ENCODE measurements at places on chromosomes 13 and 19. TPM values are rescaled to one million over a fixed set of nuclear protein-coding genes. Genes with fewer than 3 reads are reported as not detected.

CCNA1 gene
- 0.70 TPM for total RNA-seq

ZFP36 gene
- 183 TPM for total RNA-seq

DMKN gene
- 3.6 TPM for total RNA-seq

DNA sequence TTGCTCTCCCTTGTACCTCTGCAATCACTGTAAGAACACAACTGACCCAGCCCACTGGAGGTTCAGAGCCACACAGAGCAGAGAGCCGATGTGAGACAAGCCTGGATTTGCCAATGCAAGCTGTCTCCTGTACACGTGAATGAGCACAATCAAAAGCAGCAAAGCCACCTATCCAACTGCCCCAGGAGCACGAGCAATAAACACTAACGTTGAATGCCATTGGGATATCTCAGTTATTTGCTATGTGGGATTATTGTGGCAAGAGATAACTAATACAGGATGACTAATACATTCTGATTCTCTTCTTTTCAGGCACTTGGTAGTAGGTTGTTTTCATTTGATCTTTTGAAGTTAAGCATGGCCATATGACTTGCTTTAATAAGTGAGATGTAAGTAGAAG, 85.2 kb upstream of the FAM216B start:
- DNase-seq, result no peak

DNA sequence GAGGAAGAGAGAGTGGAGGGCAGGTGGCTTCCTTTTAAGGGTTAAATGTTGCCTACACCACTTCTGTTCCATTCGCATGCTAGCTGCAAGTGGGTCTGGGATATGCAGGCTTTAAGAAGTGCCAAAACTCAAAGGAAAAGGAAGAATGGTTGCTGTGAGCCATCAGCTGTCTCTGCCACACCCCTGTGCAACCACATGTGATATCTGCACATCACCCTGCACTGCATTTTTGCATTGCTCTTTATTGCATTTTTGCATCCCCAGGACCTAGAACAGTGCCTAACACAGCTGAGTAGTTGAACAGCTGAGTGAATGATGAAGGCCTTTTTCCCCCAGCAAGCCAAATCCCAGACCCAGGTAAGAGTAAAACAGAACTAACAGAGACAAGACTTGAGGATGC, 136.1 kb downstream of the ZIC5 start:
- DNase-seq, result no peak

- DNase-seq, result no peak
Measured at GRCh38 chr13:42821437-42821836, 40.1 kb downstream of the FAM216B start.

DNA sequence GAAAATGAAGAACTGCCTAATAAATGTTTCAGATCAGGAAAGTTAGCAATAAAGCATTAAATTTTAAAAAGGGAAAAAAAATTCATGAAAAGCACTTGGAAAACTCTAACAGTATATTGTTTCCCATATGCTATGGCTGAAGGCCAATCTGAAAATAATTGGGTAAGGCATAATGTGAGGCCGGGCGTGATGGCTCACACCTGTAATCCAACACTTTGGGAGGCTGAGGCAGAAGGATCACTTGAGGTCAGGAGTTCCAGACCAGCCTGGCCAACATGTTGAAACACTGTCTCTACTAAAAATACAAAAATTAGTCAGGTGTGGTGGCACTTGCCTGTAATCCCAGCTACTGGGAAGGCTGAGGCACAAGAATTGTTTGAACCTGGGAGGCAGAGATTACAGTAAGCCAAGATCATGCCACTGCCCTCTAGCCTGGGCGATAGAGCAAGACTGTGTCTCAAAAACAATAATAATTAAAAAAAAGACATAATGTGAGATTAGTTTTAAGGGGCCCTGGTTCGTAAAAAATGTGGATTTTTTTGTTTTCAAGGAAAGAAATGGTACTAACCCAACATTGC, 15.2 kb downstream of the INTS6 start:
- DNase-seq, result no peak

LIM2 gene
- total RNA-seq, result not detected

FPR1 gene
- not detected for total RNA-seq

DNA sequence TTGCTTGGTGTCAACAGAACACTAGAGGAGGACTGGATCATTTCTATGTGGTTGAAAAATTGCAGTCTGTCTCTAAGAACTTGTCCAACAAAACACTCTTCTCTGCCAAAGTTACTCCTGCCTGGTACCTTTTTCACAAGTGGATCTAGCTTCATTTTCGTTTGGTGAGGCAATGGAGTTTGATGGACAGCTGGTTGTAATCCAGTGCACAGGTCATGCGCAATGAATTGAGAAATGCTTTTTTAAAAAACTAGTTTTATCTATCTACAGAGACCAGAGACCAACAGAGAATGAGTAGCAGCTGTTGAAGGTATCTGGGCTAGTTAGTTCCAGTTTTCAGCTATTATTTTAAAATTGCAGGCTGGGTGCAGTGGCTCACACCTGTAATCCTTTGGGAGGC, 12.0 kb upstream of the KBTBD6 start:
- no peak for DNase-seq

DNA sequence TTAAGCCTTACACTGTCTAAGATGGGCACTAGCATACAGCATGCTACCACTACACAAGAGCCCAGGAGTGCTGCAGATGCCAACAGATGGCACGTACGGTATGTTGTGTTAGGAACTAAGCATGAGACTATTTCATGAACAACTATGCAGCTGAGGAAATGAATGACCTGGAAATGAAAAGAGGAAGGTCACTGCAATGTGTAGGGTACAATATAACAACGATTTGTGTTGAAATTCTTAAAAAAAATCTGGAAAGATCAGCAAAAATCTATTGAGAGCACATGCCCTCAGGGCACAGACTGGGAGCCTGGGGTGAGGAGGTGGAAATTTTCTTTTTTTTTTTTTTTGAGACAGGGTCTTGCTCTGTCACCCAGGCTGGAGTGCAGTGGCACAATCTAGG, 14.4 kb downstream of the HAUS8 start:
- DNase-seq, result no peak

GRCh38 chr19:55160128-55160985, 2.8 kb upstream of the TNNI3 start:
- DNase-seq, result peak; percentile 97

DNA sequence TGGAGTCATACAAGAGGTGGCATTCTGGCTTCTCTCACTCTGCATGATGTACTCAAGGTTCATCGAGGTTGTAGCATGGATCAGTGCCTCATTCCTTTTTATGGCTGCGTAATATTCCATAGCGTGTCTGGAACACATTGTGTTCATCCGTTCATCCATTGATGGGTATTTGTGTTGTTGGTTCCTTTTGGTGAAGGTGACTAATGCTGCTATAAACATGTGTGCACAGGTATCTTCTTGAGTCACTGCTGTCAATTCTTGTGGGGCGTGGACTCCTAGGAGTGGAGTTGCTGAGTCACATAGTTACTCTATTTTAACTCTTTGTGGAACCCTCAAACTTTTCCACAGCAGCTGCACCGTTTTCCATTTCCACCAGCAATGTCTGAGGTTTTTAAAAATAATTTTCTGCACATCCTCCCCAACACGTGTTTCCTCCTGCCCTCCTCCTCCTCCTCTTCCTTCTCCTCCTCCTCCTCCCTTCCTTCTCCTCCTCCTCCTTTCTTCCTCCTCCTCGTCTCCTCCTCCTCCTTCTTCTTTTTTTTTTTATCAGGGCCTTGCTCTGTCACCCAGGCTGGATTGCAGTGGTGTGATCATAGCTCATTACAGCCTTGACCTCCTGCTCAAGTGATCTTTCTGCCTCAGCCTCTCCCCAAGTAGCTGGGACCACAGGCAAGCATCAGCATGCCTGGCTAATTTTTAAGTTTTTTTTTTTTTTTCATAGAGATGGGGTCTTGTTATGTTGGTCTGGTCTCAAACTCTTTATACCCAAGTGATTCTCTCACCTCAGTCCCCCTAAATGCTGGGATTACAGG, 2.0 kb upstream of the TMEM221 start:
- no peak for DNase-seq

DNA sequence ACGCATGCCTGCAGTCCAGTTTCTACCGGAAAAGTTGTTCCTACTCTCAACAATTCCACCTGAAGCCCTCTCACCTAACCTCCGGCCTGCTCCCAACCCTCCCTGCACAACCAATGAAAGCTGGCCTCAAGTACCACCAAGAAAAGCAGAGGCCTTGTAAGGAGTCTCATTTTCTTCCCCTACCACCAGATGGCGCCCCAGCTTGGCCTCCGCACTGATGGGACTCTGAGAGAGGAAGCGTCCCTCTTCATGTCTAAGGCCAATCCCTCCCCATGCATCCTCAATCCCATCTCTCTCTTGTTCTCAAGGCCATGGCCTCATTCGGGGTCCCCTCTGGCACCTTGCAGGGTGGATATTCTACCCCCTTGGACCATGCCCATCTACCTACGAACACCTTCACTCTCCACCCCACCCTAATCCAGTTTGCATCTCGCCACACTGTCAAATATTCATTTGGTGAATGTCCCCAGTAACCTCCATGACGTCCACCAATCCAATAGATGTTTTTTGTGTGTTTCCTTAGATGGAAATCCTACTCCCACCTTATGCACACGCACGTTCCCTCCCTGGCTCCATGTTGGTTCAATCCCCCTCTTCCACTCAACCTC, 412.8 kb downstream of the ZNF536 start:
- peak; percentile 71 for DNase-seq

DNA sequence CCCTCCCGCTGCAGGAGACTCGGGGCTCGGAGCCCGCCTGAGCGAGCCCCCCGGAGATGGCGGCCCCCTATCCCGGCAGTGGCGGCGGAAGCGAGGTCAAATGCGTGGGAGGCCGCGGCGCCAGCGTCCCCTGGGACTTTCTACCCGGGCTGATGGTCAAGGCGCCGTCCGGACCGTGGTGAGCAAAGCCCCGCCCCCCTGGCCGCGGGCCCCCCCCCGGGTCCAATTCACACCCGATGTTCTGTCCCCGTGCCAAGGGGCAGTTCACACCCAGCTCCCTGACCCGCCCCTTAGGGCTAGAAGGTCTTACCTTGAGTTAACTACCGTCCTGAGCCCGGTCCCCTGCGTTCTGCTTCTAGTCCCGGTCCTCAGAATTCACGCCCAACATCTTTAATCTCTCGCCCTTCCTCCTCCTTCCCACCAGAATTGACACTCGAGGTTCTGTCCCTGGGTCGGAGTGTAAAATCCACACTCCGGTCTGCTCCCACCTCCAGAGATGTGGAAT, 1.4 kb downstream of the NPAS1 start:
- no peak for DNase-seq

DNA sequence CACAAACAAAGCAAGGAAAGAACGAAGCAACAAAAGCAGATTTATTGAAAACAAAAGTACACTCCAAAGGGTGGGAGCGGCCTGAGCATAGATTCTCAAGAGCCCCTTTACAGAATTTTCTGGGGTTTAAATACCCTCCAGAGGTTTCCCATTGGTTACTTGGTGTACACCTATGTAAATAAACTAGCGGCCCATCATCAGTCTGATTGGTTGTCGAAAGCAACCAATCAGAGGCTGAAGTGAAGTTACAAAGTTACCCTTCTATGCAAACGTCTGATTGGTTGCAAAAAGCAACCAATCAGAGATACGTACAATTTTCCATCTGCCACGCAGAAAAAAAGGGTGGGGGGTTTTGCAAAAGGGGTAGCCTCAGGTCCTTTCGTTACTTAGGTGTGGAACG, 96.3 kb upstream of the UBAC2 start:
- DNase-seq, result no peak

IRS2 gene
- total RNA-seq, result 2.4 TPM

- no peak for DNase-seq
Measured at GRCh38 chr19:30521937-30522336, 149.8 kb downstream of the ZNF536 start.

GRCh38 chr13:38415233-38415632, 65.6 kb downstream of the UFM1 start:
- no peak for DNase-seq

- DNase-seq, result no peak
Measured at GRCh38 chr19:47309608-47310007, at the start of gene C5AR1. Gene C5AR1 (plus strand): TSS chr19:47309861. CDS start chr19:47309896, 35 bp downstream.

CLEC4G gene
- not detected for total RNA-seq

- DNase-seq, result peak; percentile 79
Measured at GRCh38 chr19:12796146-12797071, 5.1 kb downstream of the JUNB start.
